CMK (cell line): ENCODE measurements at places on chromosomes 3 and 15.

DNA sequence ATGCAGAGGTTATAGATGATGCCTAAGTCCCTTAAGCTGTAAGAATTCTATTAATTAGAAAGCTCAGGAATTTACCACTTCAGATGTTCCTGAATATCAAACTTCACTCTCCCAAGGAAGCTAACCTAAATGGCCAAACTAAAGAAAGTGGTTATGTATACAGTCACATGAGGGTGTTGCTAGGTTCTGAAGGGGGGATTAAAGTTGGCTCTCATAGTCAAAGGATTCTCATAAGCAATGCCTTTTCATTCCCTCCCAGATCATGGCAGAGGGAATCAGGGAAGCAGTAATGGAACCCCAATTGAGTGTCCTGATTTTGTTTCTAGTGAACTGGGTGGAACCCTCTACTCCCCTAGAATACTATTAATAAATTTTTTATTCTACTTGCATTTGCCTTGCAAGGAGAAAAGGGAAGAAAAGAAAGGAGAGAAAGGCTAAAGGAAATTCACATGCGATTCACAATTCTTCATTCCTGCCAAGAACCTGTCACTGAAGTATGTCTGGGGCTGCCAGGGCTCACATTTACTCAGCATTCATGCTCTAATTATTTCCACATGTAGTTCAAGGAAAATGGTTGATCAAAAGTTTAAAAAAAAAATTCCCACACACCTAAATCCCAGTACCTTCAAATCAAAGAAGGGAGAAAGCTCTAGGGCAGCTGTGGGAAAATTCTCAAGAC, 25.1 kb downstream of the FSTL1 start:
- DNase-seq, result no peak

GRCh38 chr3:140765246-140765645, 87.4 kb downstream of the TRIM42 start:
- no peak for DNase-seq

DNA sequence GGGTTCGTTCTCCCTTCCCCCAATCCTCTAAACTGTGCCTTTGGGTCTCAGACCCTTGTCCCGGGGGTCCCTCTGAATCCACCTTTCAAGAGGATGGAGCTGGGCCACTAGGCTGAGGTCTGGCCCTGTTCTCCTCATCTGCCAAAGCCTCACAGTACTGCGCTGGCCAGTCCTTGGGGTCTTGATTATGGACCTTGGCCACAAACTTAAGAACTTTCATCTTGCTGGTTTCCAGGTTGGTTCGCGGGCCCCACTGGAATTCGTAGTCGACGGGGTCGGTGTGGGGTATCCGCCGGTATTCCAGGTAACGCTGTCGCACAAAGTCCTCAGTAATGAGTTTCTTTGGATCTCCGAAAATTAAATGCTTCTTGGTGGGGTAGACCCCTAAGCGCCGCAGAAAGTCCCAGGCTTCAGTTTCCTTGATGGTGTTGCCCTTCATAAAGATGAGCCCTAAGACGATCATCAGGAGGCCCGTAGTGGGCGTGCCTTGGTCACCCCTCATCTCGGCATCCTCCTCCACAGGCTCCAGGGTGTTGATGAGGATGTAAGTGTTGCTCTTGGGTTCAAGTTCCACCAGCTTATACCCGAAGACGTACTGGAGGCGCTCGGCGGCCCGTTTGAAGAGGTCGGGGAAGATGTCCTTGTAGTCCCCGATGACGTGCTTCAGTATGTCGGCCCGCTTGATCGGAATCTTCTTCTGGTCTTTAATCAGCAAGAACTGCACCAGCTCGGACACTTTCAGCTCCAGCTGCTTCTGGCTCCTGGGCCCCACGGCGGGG, 727 bp downstream of the NSMCE3 start:
- no peak for DNase-seq

- peak; percentile 54 for DNase-seq
Observed at GRCh38 chr15:68781766-68782588, 38.7 kb downstream of the ANP32A start.

DNA sequence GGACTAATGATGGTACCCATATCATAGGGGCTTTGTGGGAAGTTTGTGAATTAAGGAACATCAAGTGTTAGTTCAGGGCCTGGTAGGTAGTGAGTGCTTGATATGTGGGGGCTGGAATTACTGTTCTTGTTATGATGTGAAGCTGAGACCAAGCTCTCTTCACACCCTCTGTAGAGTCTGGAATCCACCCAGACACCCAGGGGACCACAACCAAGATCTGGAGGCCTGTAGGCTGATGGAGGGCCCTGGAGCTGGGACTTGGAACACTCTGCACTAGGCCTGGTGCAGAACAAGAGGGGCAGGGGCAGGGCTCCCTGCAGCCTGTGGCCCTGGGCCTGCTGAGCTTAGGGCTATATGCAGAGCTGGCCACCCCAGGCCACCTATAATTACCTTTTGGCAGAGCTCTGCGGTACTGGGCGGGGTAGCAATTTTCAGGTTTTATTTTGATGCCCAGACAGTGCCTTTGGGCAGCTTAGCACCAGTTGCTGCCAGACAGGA, 13.1 kb upstream of the PRKCD start:
- no peak for DNase-seq

DNA sequence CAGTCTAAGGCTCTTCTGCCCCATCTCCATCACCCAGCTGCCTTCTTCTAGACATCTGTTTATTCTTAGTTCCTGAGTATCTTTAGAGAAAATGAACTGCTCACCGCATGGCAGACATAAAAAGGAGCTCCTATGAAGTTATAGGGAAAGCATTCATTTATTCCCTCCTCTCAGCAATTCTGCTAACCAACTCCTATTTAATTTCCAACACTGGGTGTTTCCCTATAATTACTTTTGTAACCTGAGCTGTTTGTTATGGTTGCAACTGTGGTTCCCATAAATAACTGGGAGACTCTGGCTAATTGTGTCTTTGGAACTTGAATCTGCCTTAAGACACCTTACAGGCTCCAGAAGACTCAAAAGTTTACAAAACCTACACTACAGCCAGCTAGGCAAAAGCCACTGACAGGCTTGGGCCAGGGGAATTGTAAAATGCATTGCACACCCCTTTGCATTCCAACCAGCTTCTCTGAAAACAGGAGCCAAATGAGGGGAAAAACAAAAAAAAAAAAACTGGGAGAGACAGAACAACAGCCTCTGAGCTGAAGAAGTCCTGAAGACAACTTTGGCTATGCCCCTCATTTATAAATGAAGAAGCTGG, 231.5 kb upstream of the FEZF2 start:
- no peak for DNase-seq

GRCh38 chr3:109375975-109376374, 38.6 kb upstream of the DPPA4 start:
- DNase-seq, result no peak

DNA sequence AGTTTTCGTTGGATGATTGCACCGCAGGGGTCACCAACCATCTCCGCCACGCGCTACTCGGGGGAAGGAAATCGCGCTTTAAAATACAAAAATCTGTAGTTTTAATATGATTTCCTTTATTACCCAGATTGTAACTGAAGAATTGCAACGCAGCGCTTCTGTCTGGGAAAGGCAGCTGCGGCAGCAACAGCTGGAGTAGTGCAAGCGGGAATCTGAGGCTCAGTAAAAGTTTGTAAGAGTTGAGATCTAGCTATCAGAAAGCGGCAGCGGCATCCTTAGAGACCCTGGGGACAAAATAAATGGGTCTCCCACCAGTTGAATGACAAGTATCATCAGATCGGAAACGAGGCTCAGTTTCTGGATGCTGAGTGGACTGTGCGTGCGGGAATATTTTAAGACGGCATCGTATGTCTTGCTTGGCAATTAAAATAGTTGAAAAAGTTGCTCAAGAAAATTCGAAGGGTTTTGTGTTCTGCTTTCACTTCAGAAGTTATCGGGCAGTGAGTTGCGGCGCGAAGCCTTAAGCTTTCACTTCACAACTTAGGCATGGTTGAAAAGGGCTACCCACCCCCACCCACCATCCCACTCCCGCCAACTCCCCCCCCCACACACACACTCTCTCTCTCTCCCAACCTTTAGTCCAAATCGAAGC, 2.7 kb downstream of the MECOM start:
- no peak for DNase-seq

- no peak for DNase-seq
Observed at GRCh38 chr3:28645149-28645548, 296.5 kb upstream of the AZI2 start.

DNA sequence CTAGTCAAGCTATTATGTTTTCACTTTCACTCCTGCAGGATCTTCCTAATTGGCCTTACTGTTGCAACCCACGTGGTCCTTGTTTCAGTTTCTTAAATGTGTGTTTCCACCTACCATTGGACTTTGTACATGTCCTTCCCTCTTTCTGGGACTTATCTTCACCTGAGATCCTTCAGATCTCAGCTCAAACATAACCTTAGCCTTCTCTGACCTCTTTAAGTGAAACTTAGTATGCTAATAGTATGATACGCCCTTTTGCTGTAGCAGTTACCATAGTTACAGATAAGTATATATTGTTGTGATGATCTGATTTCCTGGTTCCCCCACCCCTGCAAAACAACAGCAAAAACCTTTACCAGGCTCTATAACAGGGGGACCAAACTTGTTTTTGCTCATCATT, 35.2 kb downstream of the U2SURP start:
- no peak for DNase-seq

- no peak for DNase-seq
Observed at GRCh38 chr3:182568261-182568660, 225.0 kb upstream of the ATP11B start.
